Activated CD8-positive, alpha-beta T cell treated with anti-CD3 and anti-CD28 coated beads, Interleukin-2, amount 10 ng/mL, durations not matched to agents 7 days and 5 days (primary cell): ENCODE measurements at places on chromosomes 16 and 17. TPM values are rescaled to one million over a fixed set of nuclear protein-coding genes. Genes with fewer than 3 reads are reported as not detected.

GRCh38 chr17:34717092-34717491, 137.7 kb downstream of the TMEM132E start:
- no peak for DNase-seq

DNA sequence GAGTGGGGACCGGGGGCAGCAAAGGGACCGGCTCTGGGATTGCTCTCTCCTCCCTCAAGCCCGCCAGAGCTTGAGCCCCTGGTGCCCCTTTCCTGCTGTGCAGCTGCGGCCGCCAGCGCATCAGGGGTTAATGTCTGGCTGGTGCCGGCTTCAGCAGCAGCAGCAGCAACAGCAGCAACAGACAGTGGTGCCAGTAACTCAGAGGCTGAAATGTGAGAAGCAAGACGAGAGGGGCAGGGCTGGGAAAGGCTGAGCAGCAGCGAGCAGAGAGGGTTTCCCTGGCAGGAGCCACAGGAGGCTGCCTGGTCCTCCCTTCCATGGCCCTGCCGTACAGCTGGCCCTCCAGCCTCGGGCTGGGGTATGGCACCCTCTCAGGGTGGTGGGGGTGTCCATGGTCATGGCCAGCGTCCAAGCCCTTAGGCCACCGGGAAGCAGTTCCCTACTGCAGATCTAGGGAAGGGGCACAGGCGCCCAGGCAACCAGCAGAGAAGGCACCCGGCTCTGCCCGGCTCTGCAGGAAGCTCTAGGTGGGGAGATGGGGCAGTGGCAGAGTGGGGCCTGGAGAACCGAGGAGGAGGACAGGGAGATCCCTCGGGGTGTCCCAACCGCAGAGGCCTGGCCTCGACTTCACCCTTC, 21.1 kb upstream of the TFAP4 start:
- DNase-seq, result no peak

- DNase-seq, result no peak
These were observed 17.4 kb upstream of the MPRIP start for GRCh38 chr17:17024778-17025300.

DNA sequence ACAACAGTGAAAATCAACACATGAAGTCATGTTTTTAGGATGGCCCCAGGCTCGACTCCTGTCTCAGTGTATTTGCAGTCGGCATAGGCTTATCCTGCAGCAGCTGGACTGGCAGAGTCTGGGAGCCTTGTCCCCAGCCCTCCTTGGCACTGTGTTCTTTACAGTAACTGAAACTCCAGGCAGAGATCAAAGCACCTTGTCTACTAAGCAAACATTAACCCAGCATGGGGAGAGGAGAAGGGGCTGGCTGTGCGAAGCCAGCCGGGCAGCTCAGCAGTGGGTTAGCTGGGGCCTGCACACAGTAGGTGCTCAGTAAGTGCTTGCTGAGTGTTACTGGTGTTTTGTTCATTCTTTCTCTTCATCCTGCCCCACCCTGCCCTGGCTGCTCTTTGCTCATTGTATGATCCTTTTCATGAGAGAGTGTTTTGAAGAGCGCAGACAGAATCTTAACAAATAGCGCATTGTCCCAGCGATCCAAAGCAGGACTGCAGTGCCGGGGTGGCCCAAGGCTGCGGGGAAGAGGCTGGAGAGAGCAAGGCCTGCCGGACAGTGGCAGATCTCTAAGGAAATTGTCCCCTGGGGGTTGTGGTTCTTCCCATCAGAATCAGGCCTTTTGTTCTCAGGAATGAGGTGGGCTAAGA, 23.5 kb upstream of the ITGB4 start:
- no peak for DNase-seq

DNA sequence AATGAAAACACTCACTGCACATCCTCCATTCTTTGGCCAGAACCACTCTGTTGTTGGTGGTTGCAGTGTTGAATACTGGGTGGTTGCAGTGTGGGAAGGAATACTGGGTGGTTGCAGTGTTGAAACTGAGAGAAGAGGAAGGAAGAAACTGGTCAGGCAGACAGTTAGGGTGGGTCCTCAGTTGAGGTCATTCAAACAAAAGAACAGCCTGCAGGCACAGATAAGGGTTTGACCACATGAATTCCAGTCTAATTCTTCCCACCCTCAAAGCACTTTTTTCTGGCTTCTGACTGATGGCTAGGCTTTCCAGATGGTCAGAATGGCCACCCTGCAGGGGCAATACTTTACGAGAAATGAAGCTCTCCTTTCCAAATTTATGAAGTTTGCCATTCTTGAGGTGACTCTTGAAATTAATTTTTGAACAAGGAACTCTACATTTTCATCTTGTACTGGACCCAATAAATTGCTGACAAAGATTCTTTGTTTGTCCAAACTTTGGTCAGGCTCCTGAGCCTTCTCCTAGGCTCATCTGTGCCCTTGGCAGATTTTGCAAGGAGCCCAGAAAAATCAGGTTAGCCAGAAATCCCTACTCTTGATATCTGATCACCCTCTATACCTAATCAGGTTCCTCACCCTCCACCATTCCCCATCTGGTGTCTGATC, 596.6 kb upstream of the CDH5 start:
- no peak for DNase-seq

DNA sequence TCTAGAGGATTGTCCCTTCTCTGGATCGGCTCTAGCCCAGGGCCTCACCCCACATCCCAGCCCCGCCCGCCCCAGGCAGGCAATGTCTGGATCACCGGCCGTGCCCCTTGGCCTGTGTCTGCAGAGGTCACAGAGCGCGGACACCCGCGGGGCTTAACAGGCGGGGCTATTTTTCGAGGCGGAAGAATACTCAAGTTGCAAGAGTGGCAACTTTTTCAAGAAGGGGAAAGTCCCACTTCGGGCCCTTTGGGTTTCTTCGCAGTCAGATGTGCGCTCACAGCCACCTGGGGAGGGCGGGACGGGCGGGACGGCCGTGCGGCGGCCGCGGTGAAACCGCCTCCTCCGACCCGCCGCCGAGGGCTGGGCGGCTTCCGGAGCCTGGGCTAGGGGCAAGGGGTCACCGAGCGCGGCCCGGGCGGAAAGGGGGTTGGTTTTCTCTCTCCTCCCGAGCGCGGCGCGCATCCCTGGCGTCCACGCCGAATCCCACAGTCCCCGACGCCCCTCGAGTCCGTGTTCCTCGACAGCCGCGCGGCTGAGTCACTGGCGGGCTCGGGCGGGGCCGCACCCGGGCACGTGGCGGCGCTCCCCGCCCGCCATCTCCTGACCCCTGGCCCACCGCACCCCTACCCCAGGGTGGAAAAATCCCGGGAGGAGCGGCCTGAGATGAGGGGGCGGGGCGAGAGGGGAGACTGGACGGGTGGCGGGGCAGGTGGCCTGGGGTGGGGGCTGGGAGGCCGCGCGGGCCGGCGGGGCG, 1.2 kb upstream of the PFN1 start:
- peak; percentile 84 for DNase-seq

GRCh38 chr17:56808503-56808902, 25.2 kb downstream of the C17orf67 start:
- no peak for DNase-seq

Gene GPR142
- total RNA-seq, result not detected
